ENCODE measurements at places on chromosomes 5 and 9.

GRCh38 chr5:91146905-91147600, 236.1 kb downstream of the ARRDC3 start:
- no peak for DNase-seq

DNA sequence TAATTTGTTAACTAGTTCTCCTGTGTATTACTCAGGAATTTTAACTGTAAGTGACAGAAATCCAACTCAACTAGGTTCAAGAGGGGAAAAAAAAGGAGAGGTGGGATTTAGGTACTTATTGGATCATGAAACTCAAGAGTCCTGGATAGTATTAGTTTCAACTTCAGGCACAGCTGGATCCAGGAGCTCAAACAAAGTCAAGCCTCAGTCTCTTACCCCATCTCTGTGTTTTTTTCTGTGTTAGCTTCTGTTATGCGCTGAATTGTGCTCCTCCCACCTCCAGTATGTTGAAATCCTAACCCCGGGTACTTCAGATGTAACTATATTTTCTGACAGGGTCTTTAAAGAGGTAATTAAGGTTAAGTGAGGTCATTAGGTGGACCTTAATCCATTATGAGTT, 53.5 kb downstream of the SMIM23 start:
- DNase-seq, result no peak

DNA sequence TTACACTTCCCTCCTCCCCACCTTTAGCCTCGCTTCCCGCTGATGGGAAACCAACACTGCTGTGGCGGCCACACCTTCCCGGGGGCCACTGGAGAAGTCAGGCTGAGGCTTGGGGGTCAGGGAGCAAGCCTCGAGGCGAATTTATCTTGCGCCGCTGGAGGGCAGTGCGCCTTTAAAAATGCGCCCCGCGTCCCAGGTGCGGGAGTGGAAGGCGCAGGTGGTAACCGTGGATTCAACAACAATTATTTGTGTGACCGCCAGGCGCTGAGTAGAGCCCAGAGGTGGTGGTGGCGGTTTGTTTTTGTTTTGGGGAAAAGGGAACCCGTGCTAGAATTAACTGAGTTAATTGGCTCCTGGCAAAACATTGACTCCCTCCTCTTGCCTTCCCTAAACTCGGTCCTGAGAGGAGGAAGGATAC, 1.1 kb downstream of the CFAP77 start:
- no peak for DNase-seq

DNA sequence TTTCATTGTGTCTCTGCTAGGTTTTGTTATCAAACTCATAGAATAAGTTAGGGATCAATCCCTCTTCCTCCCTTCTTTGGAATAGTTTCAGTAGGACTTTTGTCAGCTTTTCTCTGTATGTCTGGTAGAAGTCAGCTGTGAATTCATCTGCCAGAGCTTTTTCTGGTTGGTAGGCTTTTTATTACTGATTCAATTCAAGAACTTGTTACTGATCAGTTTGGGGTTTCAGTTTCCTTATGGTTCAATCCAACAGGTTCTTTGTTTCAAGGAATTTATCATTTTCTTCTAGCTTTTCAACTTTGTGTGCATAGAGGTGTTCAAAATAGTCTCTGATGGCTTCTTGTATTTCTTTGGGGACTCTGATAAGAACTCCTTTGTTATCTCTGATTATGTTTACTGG, 221.7 kb downstream of the FGF10 start:
- DNase-seq, result no peak

DNA sequence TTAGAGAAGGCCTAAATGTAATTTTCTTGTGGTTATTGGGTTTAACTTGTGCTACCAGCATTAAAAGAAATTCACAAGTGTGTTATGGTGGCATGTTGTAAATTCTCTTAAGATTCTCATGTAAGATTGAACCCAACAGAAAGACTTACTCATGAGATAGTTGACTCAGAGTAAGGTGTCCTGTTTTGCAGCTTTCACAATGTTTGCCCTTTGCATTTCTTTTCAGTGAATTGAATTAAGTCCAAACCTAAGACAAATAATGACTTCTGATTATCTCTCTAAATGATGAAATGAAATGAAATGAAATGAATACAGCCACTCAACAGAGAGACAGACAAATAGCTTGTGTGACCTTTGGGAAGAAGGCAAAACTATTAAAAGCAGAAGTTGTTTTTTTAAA, 1696.9 kb upstream of the WWC1 start:
- DNase-seq, result no peak

GRCh38 chr9:112542593-112543292, 56.1 kb downstream of the KIAA1958 start:
- no peak for DNase-seq

DNA sequence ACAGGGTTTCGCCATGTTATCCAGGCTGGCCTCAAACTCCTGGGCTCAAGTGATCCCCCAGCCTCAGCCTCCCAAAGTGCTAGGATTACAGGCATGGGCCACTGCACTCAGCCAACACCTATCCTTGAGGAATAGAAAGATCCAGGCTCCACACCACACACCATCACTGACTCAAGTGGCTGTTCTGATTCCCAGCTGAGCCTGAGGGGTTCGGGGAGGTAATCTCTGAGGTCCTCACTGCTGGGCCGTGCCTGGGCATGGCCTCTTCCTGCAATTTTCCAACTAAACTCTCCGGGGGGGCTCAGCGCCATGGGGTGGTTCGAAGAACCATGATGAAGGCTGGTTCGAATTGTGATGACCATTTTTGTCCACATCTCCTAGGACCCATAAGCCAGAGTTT, 31.0 kb upstream of the IL17B start:
- DNase-seq, result no peak

- no peak for DNase-seq
These were observed 55.1 kb upstream of the CCDC112 start for GRCh38 chr5:115351356-115352195.

GRCh38 chr5:89303033-89303480, 420.1 kb upstream of the MEF2C start:
- no peak for DNase-seq

DNA sequence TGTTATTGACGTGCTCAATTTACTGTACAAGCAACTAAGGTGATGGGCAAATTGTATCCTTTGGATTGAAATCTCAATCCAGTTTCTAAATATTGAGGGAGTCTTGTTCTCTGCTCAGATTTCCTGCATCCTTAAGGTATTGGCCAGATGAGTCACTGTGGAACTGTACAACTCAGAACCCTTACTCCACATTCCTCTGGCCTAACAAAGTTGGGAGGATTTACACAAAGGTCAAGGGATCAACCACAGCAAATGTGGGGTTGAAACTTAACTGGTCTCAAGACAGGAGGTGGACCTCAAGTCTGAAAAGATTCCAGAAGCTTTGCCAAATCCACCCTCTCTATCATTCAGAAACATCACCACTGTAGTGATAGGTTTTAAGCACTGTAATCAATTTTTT, 81.5 kb upstream of the AGXT2 start:
- DNase-seq, result peak; percentile 22

DNA sequence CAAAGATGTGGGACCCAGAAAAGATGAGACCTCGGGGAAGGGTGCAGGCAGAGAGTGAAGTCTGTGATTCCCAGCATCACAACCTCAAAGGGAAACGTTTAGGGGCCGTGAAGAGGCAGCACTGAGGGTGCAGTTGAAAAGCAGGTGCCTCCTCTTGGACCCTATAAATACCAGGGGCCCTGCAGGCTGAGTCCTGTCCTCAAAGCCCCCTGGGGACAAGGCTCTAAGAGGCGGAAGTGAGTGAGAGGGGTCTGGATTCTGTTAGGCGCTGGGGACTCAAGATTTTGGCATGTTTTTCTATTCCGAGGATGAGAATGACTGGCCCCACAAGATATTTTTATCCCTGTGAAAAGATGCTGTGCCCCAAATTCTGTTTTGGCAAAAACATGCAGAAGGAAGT, 107.8 kb downstream of the THBS4 start:
- DNase-seq, result no peak

DNA sequence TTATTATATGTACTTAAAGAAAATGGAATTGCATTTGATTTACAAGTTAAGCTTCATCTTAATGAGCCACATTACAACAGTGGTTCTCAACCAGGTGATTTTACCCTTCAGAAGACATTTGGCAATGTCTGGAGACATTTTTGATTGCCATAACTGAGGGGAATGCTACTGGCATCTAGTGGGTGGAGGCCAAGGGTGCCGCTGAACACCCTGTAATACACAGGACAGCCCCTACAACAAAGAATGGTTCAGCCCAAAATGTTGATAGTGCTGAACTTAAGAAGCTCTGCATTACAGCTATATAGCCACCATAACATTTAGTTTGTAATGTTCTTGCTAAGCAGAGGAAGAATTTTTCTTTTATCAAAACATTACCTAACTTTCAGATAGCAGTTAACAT, 103.1 kb downstream of the PAM start:
- DNase-seq, result no peak

DNA sequence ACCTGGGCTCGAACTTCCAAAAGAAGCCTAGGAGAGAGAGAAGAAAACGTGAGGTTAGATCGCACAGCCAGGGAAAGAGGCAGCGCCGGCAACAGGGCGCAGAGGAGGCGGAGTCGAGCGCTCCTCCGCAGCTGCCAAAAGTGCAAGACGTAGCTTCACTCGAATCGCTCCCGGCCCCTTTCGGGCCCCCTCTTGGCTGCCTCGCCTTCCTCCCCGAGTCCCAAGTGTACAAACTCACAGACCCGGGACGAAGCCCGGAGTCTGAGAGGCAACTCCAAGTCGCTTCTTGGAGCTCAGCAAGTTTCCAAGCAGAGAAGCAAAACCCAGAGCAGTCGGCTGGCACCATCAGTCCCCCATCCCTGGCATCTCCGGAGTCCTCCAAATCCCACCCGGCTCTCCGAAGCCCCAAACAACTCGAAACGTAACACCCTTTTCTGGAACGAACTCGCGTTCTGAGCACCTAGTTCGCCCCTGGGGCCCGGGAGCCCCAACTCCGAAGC, 1.2 kb downstream of the MIER3 start:
- DNase-seq, result peak; percentile 6

DNA sequence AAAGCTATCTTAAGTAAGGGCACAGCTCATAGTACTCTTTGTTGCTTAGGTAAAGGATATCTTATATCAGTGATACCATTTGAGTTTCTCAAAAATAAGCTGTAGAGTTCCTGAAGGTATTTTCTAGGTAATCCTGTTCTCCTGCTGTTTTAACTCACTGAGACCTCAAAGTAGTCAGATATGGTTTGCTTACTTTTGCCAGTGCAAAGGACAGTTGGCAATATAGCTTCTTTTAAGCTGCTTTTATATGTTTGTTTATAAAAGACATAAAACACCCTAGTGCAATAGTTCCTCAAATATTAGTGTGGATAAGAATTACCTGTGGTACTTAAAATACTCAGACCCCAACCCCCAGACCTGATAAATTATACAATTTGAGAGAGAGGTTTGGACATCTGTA, 12.1 kb downstream of the NCBP1 start:
- DNase-seq, result no peak

GRCh38 chr9:11011696-11012095, 398.9 kb upstream of the PTPRD start:
- no peak for DNase-seq

DNA sequence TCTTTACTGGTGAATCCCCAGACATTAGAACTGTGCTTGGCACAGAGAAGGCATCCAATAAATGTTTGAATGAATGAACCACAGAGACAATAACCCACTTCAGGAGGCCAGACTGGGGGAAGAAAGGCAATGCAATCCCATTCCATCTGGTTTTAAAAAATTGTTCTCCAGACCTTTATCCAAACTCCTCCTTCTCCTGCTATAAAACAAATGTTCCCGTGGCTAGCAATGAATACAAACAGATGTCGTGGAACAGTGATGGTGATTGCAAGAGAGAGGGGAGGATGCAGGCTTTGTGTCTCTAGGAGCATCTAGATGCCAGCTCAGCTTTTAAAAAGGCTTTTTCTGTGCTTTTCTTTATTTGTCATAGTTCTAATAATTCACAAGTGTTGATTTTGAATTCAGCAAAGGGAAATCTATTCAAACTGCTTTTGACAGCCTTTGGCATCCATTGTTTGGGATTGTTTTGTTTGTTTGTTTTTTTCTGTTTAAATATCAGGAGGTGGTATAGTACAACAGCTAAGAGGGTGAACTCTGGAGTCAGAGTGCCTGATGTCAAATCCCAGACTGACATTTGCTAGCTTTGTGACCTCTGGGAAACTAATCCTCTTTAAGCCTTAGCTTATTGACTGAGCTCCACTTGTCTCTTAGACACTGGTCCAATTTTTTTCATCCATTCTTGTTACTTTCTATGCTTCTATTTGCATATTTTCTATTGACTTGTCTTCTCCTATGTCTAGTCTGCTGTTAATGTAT, 59.1 kb downstream of the TNFSF15 start:
- DNase-seq, result no peak

GRCh38 chr9:128505414-128505765, 871 bp downstream of the GLE1 start:
- no peak for DNase-seq

DNA sequence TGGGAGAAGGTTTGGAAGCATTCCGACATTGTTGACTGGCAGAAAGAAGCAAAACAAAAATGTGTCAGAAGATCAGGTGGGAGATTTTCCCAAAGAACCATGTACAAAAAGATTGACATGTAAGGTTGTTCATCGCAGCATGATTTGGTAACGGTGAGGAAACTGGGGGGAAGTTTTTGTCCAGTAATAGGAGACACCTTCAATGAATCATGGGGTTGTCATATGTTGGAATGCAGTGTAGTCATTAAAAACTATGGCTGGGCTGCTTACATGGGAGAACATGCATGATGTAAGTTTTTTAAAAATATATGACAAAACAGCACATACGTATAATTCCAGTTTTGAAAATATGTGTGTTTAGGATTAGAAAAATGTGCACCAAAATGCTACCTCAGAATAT, 50.5 kb downstream of the HSD17B3 start:
- DNase-seq, result no peak

DNA sequence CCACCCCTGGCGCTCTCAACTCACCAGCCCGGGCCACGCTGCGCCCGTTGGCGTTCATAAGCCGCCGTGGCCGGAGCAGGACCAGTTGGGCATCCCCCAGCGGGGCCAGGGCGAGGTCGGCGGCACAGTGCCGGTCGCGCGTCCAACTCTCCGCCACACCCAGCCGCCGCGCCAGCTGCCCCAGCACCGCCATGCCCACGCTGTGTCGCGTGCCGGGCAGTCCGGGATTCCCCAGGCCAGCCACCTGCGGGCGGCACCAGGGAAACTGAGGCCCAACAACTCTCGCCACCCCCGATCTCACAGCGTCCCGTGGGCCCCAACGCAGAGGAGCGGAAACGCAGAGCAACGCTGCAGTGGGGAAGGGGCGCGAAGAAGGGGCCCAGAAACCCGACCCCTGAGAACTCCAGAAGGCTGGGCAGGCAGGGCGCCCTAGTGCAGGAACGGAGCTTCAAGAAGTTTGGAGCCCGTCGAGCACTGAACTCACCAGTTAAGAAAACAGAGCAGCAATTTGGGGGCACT, 453 bp downstream of the PTRH1 start:
- no peak for DNase-seq

GRCh38 chr5:2861605-2862004, 110.1 kb upstream of the IRX2 start:
- no peak for DNase-seq

DNA sequence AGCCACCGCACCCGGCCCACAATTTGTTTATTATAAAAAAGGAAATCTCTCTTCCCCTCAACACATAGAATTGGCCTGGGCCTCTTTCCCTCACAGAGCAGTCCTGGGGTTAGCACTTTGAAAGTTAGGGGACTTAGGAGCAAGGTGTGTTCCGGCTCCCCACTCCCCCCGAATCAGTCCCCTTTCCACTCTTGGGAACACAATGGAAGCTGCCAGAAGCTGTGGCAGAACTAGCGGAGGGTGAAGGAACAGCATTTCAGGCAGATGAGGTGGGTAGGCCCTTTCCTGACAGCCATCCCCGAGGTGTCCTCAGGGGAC, 16.4 kb upstream of the C5orf47 start:
- no peak for DNase-seq

- no peak for DNase-seq
These were observed 80.6 kb upstream of the IRX4 start for GRCh38 chr5:1963358-1963757.

- DNase-seq, result no peak
These were observed 93.6 kb downstream of the NR3C1 start for GRCh38 chr5:143309661-143310431.

All from T1000 (cell line).